ENCODE measurements at places on chromosomes 11 and 22.
A peak's percentile ranks its signal among the peaks of the same experiment; 100 is the strongest.

GRCh38 chr11:61912991-61913698 lies 4.2 kb downstream of the RAB3IL1 start:
- DNase-seq = peak; percentile 14

GRCh38 chr11:113581713-113582112 lies 106.5 kb upstream of the DRD2 start:
- DNase-seq = no peak

DNA sequence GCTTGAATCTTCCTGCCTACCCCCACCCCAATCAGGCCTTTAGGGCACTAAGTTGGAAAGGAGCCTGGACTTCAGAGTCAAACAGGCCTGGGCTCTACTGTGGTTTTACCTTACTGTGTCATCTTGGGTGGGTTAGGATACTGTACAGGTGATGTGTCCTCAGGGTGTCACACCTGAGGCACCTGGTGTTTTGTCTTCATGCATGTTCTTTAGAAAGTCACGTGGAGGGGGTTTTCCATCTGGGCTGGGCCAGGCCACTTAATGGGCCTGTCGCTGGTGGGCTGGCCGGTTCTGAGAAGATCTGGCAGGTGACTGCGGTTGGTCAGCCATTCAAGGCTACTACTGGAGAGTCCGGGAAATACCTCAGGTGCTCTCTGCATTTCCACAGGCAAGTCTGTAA lies 92.6 kb downstream of the SWAP70 start:
- DNase-seq = no peak

DNA sequence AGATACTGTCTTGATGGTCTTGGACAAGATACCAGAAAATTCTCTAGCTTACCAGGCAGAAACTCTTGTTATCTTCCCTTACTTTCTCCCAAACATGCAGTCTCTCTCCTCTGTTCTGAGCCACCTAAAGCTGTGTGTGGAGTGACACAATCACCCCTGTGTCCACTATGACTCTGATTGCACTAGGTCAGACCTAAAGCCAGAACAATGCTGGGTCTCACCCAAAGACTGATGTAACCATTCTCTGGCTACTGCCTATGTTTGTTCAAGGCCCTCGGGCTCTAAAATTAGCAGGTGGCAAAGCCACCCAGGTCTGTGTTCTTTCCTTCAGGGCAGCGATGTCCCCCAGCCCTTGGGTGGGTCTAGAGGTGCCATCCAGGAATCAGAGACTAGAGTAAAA lies 200.5 kb downstream of the KCNA4 start:
- DNase-seq = no peak

- DNase-seq = no peak
These were observed 2.9 kb upstream of the CYP2R1 start for GRCh38 chr11:14894657-14895598.

DNA sequence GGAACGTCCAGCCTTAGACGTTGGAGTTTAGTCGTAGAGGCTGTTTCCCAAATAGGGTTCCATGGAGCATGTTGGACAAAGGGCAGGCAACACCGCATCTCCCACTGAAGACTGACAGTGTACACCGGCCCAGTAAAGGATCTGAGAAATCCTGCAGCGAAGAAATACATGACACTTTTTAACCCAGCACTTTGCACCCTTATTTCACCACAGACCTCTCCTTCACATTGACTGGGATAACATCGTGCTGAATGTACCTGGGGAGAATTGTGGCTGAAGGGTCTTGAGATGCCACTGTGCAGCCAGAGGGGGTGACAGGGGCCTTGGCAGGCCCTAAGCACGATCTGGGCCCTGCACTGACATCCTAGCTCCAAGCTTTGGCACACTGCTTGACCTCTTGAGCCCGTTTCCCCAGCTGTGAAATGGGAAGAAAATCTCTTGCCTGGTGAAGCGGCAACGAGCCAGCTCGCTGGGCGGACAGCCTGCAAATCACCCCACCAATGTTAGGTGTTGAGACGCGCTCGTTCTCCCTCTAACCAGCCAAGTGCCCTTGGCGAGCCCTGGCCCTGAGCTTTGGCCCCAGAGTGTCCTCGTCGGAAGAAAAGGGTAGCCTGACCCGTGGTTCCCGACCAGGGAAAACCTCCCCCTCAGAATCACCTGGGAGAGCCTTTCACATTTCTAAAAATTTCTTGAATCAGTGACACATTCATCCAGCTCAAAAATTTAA lies 13.4 kb downstream of the CD5 start:
- no peak for DNase-seq
